Prostate gland (tissue), 2 donors: ENCODE measurements at places on chromosomes 6 and 20.

GRCh38 chr6:3566812-3567211 lies 110.0 kb upstream of the SLC22A23 start:
- no peak for DNase-seq

- DNase-seq, result no peak
Measured at GRCh38 chr6:44232676-44233566, 9.5 kb downstream of the SLC29A1 start.

GRCh38 chr20:5122873-5123260 lies 3.1 kb upstream of the PCNA start:
- DNase-seq, result no peak

DNA sequence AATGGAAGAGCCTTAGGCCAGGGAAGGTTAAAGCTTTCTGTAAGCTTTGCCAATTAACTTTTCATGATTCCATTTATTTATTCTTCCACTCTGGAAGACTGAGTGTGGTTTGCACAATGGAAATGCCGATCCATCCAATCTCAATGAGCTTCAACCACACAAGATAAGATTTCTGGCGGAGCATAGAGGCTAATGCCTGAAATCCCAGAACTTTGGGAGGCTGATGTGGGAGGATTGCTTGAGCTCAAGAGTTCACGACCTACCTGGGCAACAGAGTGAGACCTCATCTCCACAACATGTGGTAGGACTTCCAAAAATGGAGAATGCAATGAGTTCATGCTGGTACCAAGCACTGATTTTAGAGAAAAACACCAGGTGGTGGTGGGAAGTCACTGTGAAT lies 6.2 kb downstream of the ENPP1 start:
- no peak for DNase-seq

DNA sequence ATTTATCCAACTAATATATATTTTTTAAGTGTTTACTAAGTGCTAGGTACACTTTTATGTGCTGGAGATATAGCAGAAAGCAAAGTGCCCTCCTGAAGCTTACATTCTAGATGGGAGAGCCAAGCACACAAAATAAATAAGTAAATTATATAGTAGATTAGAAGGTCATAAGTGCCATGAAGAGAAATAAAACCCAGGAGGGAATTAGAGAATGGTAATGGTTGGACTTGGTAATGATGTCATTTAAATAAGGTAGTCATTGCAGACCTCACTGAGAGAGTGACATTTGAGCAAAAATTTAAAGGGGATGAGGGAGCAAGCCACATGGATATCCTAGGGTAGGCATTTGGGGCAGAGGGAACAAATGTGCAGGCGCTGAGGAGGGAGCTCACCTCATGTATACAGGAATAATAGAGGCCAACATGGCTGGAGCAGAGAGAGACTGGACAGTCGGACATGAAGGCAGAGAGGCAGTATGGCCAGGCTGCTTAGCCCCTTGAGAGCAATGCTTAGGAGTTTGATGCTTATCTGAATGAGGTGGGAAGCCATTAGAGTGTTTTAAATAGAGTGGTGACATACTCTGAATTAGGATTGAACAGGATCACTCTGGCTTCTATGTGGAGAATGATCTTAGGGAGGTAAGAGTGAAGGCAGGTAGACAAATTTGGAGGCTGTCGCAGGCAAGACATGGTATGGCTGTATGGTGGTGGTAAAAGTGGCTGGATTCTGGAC lies 14.1 kb downstream of the DSE start:
- no peak for DNase-seq

DNA sequence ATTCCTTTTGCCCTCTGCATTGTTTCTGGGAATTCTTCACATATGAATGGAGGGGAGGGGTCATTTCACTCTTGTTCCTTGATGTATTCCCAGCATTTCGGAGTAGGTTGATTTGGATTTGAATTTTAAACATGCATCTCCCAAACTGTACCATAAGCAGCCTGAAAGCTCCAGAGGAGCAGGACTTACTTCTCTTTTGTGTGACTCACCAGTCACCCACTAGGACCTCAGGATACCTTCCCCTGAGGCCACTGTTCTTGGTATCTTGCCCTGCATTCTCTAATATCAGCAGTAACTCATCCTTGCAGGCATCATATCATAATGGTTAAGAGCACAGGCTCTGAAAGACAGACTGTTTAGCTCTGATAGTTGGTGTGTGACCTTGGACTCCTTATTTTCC lies 703 bp downstream of the MRPL2 start:
- no peak for DNase-seq

DNA sequence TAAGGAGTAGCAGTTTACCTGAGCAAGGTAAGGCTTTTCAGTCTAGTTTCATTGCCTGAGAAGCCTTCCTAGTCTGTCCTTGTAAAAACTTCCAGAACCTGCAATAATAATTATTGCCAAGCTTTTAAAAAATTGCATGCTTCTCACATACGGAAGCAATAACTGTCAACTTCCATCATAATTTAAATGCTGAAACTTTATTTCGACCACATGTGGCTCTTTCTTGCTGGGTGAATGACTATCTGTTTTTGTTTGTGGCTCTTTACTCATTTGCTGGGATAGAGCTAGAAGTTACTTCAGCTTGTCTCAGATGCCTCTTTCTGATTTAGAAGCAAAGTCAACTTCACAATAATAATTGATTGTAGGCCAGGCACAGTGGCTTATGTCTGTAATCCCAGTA lies 95.9 kb upstream of the COL21A1 start:
- no peak for DNase-seq

GRCh38 chr6:30681766-30682142 lies 4.7 kb downstream of the PPP1R18 start:
- no peak for DNase-seq

DNA sequence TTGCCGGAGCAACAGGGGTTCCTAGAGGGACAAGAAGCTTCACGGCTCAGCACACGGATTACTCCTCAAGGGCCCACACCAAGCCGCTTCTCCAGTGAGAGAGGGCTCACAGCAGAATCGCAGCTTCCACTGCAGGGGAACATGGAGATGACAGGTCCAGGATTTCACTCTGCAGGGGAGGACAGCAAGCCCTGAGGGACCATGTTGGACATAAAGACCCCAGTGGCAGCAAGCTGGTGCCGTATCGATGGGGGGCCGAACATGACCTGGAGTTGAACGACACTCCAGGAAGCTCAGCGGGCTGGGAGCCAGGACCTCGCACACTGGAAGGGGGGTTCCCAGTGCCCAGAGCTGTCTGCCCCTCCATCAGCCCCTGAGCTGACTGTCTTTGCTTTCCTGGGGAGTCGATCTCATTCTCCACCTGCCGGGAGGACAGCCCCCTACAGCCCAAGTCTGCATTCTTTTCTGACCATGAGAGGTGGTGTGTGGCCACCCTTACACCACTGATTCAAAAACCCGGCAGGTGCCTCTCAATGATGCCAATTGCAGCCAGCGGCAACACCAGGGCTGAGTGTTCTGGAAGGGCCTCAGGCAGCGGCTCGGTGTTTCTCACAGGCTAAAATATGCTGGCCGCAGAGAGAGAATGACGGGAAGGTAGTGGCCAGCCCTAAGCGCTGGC lies 194.5 kb upstream of the CDH4 start:
- no peak for DNase-seq

DNA sequence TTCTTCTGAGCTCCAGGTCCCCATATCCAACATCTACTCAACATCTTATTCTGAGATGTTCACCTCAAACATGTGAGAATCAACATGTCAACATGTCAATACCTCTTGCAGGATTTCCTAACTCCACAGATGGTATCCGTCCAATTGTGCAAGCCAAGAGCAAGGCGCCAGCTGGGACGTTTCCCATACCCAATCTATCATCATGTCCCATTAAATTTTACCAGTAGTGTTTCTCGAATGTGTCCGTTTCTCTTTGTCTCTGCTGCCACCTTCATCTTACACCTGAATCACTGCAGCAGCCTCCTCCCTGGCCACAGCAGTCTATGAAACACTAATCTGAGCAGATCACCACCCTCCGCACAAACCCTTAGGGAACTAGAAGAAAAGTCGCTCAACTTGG lies 78.0 kb upstream of the RPS6KA2 start:
- peak; percentile 51 for DNase-seq

- no peak for DNase-seq
Measured at GRCh38 chr6:45640081-45640491, 262.4 kb upstream of the SUPT3H start.

DNA sequence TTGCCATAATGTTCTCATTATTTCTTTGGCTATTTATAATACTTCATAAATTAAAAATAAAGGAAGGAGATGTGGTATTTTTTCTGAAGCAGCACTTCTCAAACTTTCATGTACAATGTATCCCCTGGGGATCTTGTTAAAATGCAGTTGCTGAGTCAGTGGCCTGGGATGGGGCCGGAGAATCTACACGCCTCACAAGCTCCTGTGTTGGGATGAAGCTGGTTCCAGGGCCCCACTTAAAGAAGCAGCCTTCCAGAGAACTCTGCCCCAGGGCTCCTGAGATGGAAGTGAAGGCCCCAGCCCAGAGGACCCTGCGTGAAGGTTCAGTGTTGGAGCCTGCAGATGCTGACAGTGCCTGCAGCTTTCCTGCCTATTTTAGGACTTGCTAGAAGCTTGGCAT lies 40.1 kb upstream of the SLC23A2 start:
- no peak for DNase-seq

DNA sequence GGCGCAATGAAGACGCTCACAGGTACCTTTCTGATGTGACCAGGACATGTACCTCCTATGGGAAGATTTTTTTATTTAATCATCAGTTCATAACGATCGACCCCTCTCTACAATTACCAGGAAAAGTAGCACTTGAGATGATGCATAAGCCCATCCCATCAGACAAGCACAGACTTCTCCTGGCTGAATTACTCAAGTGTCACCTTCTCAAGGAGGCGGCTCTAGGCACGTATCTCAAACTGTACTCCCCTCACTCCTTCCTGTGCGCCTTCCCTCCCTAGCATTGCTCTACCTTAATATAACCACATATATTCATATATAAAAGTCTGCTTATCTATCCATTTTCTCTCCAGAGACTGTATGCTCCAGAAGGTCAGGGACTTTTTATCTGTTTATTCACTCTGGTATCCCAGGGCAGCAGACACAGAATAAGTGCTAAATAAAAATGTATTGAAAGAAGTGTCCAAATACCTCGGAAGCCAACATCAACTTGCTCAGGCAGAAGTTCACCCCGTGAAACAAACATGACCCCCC lies 71.5 kb downstream of the CNKSR3 start:
- DNase-seq, result no peak

- no peak for DNase-seq
Measured at GRCh38 chr20:1206366-1207148, 3.3 kb downstream of the C20orf202 start.

DNA sequence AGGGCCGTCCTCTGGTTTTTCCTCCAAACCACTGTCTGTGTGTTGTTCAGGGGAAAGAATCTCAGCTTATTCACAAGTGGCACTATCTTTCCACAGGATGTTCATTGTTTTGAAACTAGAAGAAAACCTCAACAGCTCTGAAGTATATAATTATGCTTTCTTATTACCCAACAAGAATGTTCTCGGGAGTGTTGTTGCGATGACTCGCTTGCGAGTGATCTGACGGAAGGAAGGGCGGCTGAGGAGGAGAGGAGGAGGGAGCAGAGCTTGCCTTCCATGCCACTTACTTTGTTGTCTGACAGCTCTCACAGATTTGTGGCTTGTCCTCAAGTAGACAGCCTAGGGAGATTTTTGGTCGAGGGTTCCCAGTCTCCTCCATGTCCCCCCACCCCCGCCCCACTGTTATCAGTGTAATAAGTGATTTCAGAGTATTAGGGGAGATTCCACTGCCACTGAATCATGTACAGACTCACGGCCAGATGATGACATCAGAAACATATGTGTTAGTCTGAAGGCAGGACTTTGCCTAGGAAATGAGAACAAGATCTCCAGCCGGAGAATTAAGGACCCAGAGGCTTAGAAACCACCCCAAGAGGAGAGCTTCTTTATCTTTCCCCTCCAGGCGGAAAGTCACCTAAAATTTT lies 80.7 kb upstream of the CCN6 start:
- no peak for DNase-seq

- DNase-seq, result no peak
Measured at GRCh38 chr6:9161731-9162130, 726.4 kb upstream of the SLC35B3 start.

DNA sequence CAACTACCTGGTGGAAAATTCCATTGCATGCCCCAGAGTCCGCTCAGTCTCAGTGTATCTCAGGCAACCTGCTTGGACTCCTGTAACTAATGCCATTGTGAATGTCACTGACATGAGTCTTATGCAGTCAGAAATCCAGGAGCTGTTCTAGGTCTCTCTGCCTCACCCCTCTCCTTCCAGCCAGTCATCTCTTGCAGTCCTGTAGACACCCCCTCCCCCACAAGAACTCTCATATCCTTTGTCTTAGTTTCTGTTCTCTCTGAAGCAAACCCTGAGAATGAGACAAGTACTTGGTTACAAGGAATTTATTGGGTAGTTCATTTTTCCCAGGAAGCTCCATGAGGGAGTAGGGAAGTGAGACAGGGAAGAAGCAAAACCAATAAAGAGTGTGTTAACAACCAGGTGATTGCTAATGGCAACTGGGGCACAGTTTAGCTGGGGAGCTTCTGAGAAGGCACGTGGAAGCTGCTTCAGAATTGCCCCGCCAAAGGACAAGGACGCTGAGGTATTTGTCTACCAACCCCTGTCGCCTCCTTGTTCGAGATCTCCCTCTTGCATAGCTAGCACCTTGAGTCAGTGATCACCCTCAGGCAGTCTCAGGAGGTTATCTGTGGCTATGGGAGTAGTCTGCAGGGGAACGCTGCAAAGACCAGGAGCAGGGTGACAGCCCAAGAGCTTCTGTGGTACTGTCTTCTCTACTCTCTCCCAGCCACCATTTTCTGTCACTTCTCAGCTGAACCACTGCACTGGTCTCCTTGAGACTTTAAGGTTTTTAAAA lies 911.4 kb upstream of the FLRT3 start:
- no peak for DNase-seq

DNA sequence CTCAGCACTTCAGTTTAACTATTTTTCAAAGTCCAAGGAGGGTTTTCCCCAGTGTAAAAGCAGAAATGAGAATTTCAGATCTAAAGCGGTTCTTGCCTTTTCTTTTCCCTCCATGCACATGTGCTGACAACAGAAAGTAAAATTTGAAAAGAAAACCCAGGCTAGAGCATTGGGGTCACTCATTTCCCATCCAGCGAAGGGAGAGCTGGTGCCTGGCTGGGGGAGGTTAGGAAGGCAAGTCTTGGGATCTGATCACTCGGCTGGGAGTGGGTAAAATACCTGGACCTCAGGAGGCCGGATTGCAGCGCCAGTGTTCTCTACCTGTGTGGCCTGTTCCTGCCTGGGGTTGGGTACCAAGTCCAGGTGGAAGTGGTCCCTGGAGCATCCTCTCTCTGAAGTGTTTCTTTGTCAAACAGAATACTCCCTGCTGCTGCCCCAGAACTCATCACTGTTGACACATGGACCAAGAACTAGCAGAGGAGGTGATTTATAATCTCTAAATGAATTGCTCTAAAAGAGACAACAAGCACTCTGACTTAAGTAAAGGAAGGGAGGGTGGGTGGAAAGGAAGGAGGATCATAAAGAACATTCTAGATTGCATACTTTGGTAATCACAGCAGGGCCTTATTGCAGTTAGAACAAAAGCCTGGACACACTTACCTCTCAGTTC lies 136.0 kb downstream of the MTHFD1L start:
- DNase-seq, result no peak

DNA sequence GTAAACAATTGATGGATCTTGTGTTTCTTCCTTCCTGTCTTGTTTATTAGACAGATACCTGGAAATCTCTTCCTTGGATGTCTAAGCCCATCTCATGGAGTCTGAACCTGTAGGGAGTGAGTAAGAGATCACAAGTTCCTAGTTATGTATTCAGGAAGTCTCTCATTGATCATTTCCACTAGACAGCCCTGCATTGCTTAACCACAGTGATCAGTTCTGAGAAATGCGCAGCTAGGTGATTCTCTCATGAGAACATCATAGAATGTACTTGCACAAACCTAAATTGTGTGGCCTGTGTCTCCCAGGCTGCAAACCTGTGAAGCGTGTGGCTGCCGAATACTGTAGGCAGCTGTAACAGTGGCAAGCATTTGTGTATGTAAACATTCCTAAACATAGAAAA lies 39.1 kb downstream of the FAM120B start:
- no peak for DNase-seq
